Epithelial cell of proximal tubule (primary cell): ENCODE measurements at places on chromosomes 3 and 15.

DNA sequence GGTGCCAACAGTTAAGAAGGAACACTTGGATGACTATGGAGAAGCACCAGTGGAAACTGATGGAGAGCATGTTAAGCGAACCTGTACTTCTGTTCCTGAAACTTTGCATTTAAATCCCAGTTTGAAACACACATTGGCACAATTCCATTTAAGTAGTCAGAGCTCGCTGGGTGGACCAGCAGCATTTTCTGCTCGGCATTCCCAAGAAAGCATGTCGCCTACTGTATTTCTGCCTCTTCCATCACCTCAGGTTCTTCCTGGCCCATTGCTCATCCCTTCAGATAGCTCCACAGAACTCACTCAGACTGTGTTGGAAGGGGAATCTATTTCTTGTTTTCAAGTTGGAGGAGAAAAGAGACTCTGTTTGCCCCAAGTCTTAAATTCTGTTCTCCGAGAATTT lies 3.0 kb downstream of the SKIL start:
- DNase-seq, result no peak

GRCh38 chr3:28022916-28023315 lies 218.5 kb upstream of the CMC1 start:
- no peak for DNase-seq

- DNase-seq, result no peak
These were observed 2.8 kb downstream of the LOXL1 start for GRCh38 chr15:73928971-73929627.

DNA sequence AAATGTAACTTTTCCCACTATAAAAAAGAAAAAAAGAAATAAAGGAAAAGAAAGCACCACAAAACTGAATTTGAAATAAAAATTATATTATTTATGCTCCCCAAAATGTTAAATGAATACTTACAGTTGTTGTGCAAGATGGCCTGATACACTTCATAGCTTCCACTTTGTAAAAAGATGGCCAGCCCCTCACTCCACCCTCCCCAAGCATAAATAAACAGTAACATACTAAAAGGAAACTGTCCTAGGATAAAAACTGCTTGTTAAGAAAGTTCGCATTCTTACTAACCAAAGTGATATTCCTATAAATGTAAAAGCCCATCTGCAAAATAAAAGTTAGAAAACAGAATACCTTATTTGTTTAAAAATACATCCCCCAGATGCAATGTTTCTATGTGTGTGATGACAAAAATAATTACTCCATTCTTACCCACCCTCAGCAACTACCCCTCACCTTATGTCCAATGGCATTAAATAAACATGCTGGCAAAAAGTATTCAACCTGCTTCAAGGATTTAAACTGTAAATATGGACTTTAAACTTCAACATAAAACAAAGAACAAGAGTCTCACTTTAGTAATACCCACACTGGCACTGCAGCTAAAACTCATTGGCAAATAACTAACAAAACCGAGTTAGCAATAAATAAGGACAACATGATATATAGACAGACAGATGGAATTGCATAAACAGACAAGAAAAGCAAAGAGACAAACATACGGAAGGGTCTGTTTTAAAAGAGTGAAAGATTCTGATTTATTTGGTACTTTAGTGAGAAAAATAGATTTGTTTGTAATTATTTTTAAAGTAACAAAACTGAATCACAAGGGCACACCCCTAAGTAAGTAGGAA lies 47.7 kb downstream of the ZBTB20 start:
- no peak for DNase-seq

DNA sequence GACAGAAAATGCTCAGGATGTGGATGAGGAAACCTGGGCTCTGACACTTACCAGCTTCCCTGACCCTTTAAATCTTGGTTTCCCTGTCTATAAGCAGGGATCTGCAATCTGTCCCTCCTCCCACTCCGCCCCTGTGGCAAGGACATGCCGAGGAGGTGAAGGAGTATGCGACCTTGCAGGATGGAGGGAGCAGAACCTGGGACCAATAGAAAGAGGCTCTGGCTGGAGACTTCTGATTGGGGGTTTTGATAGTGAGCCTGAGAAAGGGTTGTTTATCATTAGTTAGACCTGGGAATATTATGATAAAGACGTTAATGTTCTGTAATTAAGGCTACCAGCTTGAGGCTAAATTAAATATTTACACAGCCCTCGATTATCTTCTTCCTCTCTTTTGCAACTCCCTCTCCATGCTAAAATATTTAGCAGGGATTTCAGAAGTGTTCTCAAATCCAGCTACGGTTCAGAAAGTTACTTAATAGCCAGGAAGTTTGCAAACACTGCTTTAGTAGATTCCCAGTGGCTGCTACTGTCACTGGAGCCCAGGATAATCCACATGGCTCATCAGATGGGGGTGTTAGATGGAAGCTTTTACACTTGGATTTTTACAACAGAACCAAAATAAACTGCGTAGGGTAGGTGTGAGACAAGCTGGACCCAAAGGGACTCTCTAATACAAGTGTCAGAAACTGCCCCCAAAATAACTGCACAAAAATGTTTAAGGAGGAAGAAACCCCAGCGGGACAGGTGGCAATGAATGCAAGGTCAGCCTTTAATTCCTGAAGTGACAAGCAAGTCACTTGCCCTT lies 9.2 kb upstream of the PAQR5 start:
- DNase-seq, result no peak

GRCh38 chr15:82810890-82811426 lies 1.5 kb downstream of the WHAMM start:
- no peak for DNase-seq

DNA sequence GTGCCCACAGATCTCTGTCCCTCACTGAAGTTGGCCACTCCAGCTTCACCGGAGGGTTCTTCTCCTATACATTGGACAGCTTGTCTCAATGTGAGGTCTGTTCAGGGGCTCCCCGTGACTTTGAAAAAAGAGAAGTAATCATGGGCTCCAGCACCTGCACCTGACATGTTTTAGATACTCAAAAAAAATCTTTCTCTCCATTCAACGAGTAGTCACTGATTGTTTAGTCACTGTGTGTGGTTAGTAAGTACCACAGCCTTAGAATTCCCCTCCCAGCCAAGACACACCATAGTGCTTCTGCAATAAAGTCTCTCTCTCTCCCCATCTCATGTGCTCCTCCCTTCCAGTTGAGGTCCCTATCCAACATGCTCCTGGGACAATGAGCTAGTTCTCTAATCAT lies 18.6 kb downstream of the CCR9 start:
- no peak for DNase-seq

- no peak for DNase-seq
These were observed 493.3 kb downstream of the MAGI1 start for GRCh38 chr3:65545429-65545828.

- DNase-seq, result no peak
These were observed 12.7 kb downstream of the PRC1 start for GRCh38 chr15:90981681-90982080.

- DNase-seq, result no peak
These were observed 41.5 kb upstream of the RAF1 start for GRCh38 chr3:12705374-12705926.

GRCh38 chr3:156425651-156426050 lies 129.3 kb downstream of the SSR3 start:
- no peak for DNase-seq

- DNase-seq, result no peak
These were observed 30.3 kb upstream of the VEPH1 start for GRCh38 chr3:157533298-157534070.

DNA sequence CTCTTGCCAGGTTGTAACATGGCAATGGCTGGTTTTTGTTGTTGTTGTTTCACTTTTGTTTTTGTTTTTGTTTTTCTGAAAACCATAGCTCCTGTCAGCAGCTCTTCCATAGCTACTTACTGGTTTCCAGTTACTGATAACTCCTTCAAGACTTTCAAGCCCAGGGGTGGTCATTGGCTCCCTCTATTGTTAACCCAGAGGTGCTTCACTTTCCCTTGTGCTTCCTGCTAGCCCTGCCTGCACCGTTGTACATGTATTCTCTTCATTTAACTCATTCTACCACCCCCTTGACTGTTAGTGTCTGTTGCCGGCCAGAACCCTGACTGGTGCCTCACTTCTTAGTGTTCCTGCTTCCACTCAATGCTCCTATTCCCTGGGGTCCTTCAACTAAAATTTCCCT lies 4.2 kb upstream of the TRAT1 start:
- DNase-seq, result peak; percentile 30

- no peak for DNase-seq
These were observed 19.0 kb downstream of the PCYT1A start for GRCh38 chr3:196268284-196269163.

- no peak for DNase-seq
These were observed 177.5 kb downstream of the TLE3 start for GRCh38 chr15:69920221-69920620.

GRCh38 chr3:133330522-133330921 lies 69.3 kb upstream of the BFSP2 start:
- DNase-seq, result no peak

DNA sequence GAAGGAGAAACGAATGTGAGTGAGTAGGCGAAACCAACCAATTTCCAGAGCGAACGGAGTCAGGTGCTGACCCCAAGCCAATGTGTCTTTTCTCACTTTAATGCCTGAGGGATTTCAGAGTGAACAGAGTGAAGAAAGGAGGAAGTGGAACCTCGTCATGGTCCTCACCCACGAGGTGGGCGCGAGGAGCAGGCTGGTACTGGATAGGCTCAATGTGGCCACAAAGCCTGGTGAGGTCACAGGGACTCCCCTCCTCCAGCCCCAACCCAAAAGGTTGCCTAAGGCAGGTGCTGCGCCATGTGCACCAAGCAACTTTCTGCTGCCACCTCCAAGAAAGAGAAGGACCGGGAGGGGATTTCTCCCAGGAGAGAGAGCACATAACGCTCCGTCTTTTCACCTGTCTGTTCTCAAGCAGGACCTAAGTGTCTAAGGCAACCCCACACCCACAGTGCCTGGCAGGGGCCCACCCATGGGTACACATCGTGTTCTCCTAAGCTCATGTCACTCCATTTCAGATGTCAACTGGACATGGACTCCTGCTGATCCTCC lies 3.8 kb downstream of the NRROS start:
- no peak for DNase-seq

- DNase-seq, result no peak
These were observed 42.6 kb downstream of the KY start for GRCh38 chr3:134608023-134608770.

- DNase-seq, result no peak
These were observed 907.8 kb downstream of the NTRK3 start for GRCh38 chr15:87348746-87349145.

- DNase-seq, result no peak
These were observed 356.8 kb downstream of the FOXP1 start for GRCh38 chr3:71226565-71227269.

GRCh38 chr3:191345334-191345733 lies 15.0 kb upstream of the UTS2B start:
- DNase-seq, result no peak

- no peak for DNase-seq
These were observed 78.8 kb downstream of the MCF2L2 start for GRCh38 chr3:183349421-183350157.

- no peak for DNase-seq
These were observed 11.5 kb downstream of the CCDC80 start for GRCh38 chr3:112629425-112629824.

DNA sequence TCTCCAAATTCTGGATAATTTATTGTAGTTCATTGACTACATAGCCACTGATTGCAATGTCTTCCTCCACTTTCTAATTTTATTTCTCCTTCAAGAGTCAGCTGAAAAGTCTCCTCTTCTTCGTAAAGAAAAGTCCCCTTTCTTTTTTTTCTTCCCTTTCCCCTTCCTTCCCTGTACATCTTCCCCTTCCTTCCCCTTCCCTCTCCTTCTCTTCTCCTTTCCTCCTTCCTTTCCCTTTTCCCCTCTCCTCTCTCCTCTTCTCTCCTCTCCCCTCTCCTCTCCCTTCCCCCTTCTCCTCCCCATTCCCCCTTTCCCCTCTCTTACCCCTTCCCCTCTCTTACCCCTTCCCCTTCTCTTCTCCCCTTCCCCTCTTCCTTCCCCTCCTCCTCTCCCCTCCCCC lies 8.8 kb upstream of the MGA start:
- no peak for DNase-seq

- no peak for DNase-seq
These were observed 7.7 kb downstream of the GTF2A2 start for GRCh38 chr15:59649603-59650002.

DNA sequence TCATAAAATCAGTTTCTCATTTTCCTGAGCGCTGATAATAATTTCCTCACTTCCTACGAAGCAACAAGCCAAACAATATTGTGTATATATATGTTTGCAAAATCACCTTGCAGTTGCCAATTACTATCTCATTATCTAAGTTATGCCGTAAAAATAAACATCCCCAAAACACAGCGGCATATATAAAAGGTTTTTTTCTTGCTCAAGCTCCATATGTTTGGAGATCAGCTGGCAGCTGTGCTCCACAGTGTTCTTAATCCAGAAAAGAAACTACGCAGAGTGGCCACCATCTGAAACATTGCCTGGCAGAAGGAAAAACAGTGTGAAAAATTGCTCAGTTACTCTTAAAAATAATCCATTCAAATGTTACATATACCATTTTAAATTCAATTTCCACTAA lies 951.4 kb downstream of the PLOD2 start:
- DNase-seq, result no peak

DNA sequence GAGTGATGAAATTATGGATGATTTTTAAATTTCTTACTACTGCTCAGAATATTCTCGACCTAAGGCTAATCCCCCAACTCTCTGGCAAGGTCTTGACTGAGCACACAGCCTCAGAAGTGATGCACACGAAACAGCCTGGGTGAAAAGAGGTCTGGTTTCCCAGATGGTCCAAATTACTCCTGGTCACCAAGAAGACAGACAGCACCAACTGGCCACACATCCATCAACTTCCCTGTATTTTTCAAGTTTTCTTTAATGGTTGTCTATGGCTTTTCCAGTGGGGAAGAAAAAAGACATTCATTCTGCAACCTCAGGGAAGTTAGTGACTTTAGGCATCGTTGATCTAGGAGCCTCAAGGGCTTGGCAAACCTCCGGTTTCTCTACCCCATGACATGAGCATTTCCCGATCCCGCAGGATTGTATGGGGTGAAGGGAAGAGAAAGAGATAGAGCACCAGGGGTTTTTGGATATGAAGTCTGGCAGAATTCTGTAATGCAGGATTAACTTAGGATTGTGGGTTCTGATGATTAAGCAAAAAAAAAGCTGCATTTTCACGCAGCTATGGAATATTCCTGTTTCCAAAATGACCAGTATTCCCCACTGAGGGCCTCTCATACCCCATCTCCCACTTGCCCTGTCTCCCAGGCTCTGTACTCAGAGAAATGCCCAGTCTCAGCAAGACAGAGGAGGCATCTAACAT lies 62.2 kb downstream of the UMPS start:
- DNase-seq, result no peak

DNA sequence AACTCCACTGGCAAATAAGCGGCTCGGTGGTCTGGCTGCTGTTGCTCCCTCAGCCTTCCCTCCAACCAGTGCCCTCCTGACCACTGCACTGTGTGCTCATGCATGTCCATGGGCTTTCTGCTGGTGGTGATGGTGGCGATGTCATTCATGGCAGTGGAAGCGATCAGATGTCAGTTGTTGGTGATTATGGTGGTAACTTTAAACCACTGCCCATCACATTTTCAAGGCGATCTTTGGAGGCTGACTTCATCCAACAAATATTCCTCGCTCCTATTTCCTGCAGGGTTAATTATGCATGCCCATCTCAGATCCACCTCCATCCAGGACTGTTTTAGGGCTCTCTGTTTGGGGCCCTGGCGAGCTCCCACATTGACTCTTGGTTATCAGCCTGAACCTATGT lies 13.4 kb upstream of the HCN4 start:
- no peak for DNase-seq
